Epithelial cell of esophagus (primary cell): ENCODE measurements at places on chromosomes 16 and 17.

- DNase-seq = no peak
Observed at GRCh38 chr16:82280867-82281266, 110.8 kb upstream of the MPHOSPH6 start.

DNA sequence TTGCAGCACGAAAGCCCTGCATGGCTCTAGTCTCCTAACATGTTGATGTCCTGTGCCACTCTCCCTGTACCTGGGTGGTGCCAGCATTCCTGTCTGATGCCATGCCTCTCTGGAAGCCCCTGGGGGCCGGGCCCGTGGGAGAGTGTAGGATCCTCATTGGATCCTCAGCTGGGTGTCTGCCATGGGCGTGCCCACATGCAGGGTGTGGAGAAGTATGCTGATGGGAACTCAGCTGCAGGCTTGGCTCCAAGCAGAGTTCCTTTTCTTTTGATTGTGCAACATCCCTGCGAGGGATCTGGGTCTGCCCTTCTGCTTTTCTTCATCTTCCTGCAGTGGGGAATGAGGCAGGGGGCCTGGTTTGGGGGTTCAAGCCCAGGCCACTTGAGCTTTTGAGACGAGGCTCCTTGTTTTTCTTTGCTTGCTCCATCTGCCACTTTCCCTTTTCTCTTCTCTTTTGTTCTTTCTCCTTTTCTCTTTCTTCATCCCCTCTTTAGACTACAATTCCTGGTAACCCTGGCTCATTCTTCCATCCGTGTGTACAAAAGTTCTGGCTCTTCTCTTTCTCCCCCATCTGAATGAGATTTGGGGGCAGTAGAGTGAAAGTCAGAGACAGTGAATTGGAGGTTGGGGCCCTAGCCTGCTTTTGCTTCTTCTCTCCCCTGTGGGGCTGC lies 32.9 kb downstream of the KSR1 start:
- peak; percentile 62 for DNase-seq

- DNase-seq = no peak
Observed at GRCh38 chr17:64212122-64212521, 50.9 kb downstream of the TEX2 start.

- DNase-seq = no peak
Observed at GRCh38 chr17:61537264-61537771, 53.7 kb downstream of the NACA2 start.

DNA sequence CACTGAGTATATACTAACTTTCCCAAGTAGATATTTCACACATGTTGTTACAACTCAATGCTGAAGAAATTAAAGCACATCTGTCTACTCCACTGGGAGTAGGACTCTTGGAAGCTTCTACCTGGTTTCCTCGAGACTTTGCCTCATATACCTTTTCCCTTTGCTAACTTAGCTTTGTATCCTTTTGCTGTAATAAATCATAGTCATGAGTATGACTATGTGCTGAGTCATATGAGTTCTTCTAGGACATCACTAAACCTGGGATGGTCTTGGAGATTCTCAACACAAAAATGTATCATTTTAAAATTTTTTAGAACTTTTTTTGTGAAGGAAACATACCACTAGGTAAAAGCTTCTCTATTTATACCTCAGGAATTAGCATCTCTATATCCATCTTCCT lies 39.8 kb downstream of the ABCA5 start:
- DNase-seq = peak; percentile 66

GRCh38 chr16:12775656-12776236 lies 27.9 kb downstream of the CPPED1 start:
- DNase-seq = no peak

DNA sequence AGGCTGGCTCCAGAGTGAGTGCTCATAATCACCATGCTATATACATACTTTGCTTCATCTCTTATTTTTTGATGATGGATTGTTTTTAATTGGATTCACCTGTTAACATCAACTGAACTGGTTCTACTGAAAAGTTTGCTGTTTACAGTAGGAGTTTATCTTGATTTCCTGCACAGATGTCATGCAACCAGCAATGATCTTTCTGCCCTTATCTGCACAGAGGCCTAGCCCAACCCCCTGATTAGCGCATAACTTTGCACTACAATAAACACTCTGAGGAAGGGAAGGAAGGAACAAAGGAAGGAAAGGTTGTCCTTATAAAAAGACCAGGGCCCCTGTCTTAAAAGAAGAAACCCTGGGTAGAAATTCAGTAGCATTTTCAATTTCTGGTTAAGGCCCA lies 152.9 kb downstream of the RGS9 start:
- DNase-seq = no peak

DNA sequence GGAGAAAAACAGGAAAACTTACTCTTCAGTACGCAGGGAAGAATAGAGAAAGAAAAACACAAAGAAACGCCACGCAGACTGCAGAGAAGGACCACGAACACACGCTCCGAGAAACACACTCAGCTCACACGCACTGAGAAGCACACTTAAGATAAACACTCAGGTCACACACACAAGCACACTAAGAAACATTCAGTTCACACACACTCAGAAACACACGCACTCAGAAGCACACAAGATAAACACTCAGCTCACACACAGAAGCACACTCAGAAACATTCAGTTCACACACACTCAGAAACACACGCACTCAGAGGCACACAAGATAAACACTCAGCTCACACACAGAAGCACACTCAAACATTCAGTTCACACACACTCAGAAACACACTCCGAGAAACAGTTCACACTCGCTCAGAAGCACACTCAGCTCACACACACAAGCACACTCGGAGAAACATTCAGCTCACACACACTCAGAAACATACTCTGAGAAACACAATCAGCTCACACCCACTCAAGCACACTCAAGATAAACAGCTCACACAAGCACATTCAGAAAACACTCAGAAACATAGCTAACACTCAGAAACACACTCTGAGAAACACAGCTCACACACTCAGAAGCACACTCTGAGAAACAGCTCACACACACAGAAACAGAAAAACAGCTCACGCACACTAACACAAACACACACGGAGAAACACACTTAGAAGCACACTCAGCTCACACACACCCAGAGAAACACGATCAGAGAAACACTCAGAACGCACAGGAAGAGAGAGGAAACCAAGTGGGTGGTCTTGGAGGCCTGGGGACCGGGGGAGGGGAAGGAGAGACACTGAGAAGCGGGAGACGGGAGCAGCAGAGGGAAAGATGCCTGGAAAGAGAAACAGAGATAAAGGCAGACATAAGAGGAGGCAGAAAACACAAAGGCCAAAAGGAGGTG lies 908 bp downstream of the TMEM98 start:
- no peak for DNase-seq

DNA sequence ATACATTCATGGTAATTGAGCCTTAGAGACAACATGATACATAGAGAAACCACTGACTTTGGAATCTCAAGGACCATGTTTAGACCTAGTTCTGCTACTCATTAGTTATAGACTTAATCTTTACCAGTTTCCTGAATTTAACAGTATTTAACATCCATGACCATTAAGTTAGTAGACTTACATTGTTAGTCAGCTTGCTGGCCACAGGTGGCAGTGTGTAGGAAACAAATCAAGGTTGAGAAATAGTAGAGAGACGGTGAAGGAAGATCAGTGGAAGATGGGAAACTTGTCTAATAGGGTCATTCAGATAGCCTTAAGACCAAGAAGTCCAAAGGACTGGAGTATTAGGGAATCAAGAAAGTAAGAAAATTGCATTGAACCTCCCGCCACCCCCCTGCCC lies 31.0 kb downstream of the OMG start:
- DNase-seq = peak; percentile 22

- DNase-seq = no peak
Observed at GRCh38 chr16:2715966-2716885, 3.8 kb downstream of the PRSS27 start.

DNA sequence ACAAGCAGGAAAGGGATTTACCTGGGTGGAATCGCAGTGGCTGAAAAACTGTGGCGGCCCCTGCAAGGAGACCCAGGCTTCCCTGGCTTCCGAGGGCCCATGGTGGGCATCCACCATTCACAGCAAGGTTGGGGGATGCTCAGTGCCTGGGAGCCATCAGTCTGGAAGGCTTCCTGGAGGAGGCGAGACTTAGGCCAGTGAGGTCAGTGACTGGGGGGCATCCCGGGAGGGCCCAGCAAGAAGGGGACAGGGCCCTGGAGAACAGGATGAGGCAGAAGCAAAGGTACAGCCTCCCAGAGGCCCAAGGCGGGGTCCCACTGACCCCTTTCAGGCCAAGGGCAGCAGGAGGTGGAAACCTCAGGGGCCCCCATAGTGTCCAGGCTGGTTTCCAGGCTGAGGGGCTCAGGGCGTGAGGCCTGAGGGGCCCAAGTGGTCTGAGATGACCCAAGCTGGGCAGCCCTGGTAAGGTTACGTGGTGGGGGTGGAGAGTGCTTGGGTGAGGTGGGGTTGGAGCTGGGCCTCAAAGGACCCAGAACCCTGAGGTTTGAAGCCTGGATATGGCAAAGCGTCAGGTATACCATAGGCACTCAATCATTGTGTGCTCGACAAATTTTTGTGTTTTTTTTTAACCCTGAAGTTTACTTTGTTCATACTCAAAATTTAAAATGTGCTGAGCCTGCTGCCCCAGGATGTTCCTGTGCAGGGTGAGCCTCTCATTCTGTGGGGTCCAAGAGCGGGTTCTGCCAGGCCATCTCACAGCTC lies 15.8 kb upstream of the SRRM2 start:
- DNase-seq = no peak

DNA sequence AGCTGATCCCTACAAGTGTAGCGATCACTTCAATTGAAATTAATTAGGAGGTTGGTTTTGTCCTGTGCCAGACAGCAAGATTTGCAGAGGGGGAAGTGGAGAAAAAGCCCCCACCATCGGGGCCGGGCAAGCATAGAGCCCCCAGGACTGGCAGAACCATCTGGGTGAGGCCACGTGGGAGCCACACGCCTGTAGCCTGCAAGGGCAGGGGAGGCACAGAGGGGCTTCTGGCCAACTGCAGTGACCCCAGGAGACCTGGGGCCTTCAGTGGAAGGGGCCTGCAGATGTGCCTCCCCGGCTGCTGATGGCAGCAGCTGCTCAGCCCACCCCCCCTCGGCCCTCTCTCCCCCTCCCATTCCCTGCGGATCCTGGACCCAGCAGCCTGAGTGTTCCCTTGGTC lies 54.1 kb downstream of the BAHCC1 start:
- no peak for DNase-seq

DNA sequence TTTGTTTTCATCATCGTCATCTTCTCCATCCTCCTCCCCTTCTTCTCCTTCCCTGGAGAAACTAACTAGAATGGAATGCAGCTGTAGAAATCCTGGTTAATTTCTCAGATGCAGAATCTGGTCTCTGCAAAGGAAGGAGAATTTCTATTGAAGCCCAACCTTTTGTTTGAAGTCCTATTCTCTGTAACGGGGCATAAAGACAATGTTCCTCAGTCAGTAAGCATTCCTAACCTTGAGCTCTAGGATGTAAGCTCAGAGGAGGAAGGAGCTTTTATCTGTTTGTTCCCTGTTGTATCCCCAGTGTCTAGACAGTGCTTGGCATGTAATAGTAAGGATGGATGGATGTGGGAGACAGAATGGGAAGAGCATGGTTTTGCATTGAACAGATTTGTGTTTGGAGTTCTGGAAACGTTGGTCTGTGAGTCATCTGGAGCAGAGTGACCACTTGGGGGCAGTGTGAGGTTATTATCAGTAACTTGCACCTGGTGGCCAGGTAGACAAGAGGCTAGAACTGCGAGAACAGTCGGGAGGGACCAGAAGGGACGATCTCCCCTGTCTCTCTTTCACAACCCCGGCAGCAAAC lies 363.7 kb downstream of the SNX29 start:
- DNase-seq = peak; percentile 40

DNA sequence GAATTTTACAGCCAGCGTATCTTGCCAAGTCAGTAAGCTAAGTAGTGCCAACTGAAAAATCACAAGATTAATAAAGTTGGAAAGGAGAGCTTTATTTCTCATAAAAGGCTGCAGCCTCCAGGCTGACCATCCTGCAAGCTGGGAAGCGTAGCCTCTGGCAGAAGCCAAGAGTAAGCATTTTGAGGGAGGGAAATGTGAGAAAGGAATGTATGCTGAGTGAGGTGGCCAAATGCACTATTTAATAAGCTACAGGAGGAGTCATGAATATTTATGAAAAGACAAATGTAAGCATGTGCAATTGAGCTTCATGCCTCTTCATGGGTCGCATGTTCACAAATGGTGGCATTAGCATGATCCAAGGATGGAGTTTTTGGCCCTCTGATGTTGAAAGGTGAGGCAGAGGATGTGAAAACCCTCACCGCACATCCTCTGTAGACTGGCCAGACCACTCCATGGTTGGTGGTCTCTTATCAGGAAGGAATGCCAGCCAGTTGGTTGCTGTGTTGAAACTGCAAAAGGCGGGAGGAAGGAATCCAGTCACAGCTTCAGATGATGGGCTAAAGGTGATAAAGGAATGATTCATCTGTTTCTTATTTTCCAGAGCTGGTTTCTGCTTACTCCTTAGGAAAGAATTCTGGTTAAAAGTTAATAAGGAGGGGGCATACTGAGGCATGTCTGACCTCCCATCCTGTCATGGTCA lies 9.2 kb downstream of the KRT33B start:
- peak; percentile 79 for DNase-seq

- DNase-seq = peak; percentile 92
Observed at GRCh38 chr17:12020642-12021622, at the start of gene MAP2K4. Gene MAP2K4, plus strand, starts transcription at chr17:12020877. Its CDS starts 10 bp downstream, at chr17:12020887.

- peak; percentile 36 for DNase-seq
Observed at GRCh38 chr17:72406498-72406897, 285.7 kb downstream of the SOX9 start.

- no peak for DNase-seq
Observed at GRCh38 chr16:66304151-66304550, 62.3 kb upstream of the CDH5 start.

- DNase-seq = no peak
Observed at GRCh38 chr16:2884041-2884451, 1.0 kb downstream of the FLYWCH2 start.

DNA sequence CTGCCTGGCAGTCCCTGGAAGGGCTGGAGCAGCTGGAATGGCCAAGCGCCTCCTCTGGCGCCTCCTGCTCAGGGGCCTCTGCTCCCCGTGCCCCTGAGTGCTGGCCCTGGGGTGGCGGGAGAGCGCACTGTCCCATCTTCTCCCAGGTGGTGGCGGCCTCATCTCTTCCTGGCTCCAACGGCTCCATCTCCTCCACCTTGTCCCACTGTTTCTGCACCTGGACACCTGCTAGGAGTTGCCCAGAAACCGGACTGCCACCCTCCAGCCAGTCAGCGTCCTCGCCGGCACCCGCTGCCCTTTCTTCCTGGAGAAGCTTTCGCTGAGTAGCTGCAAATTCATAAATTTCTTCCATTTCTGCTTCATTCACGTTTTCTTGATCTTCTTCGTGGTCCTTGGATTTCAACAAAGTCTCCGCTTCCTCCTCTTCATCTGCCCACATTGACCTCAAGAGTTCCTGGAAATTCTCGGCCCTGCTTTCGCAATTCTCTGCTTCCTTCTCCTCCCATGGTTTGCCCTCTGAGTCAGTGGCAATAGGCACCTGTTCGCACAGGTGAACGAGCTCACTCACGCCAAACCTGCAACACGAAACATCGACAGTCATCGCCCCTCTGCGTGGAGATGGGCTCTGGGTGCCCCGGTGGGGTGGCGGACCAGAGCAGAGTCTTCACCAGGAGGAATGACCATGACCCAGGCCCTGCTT lies 13.7 kb upstream of the NLRC3 start:
- DNase-seq = peak; percentile 64

- DNase-seq = no peak
Observed at GRCh38 chr17:49514071-49514721, 19.1 kb downstream of the NGFR start.

- DNase-seq = no peak
Observed at GRCh38 chr16:9395958-9396359, 304.5 kb downstream of the HAPSTR1 start.
